ENCODE measurements at places on chromosomes 1 and 21.
A peak's percentile ranks its signal among the peaks of the same experiment; 100 is the strongest.

DNA sequence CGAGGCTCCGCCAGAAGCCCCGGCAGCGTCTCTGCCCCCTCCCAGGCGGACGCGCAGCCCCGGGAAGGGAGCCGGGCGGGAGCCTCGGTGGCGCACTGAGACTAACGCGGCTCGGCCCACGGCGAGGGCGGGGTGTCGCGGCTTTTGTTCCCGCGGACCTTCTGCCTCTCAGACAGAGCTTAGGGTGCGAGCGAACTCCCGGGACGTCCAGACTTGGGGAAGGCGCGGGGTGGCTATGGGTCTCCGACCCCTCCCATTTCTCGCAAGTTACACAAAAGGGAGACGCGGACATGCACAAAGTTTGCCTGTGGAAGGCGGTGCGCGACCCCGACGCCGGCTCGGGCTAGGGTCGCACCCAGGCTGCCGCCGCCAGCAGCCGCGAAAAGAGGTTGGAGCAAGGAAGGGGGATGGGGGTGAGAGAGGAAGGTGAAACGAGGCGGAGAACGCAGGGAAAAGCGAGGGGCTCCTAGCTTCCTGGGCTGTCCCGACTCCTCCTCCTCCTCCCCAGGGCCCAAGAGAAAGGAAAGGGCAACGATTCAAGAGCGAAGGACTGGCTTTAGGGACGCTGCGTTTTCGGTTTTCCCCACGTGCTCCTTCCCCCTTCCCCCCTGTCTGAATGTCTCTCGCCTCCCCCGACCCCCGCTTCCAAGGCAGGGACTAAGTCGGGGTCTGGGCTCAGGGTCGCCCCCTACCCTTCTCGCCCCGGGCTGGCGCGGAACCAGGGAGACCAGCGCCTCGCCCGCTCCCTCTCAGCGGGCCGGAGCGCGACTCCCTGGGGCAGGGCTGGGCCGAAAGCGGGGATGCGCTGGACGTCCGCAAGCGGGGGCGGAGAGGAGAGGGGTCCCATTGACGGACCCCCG, 729 bp downstream of the APP start:
- DNase-seq: peak; percentile 64

- no peak for DNase-seq
Observed at GRCh38 chr1:84797603-84798002, 95.4 kb downstream of the LPAR3 start.

DNA sequence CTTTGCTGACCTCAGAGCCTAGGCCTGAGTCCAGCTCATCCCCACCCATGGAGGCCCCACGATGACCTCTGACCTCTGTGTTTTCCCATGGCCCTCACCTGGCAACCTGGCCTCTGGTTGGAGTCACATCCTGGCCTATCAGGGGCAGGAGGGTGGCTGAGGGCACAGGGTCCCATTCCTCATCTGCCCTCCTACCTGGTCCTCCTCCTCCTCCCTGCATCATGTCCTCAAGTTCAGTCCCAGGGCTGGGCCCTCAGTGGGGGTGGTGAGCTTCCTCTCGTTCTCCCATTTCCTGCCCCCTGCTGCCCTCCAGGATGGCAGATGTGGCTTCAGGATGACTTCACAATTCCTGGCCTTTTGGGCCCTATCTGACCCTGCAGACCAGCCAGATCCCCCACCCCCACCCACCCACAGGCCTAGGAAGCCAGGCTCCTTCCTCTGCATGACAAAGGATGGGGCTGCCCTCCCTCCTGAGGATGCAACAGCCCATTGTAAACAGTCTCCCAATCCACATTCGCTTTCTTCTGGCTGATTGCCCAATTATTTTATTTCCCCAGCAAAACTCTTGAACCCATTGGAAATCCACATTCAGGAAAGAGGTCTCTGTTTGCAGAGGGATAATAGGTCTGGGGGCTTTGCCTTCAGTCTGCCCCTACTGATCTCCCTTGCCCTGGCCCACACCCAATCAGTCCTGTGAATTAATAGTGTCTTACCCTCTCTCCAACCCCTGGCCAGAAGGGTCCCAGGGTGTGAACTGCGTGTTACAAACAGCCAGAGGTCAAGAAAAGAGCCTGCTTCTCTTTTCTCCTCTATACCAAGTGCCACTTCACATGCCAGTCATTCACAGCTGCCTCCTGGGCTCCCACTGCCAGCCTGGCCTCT, 10.3 kb upstream of the LEFTY1 start:
- no peak for DNase-seq

- no peak for DNase-seq
Observed at GRCh38 chr1:225462714-225463574, 35.1 kb upstream of the LBR start.

DNA sequence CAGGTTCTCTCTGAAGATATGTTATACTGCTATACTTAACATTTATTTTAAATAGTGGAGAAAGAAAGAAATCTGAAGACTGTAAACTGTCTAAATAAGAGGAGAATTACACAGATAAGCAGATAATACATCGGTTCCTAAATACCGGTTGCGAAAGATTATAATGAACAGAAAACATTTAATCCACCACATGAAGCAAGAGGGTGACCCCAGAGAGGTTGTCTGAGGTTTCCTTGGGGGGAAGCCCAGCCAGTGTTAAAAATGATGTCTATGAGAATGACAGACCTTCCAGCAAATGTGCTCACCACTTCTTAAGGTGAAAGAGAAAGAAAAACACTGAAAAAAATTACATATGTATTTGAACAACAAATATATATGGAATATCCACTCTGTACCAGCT, 356.4 kb upstream of the KAZN start:
- no peak for DNase-seq

- DNase-seq: no peak
Observed at GRCh38 chr1:36119456-36119855, 5.6 kb downstream of the COL8A2 start.

GRCh38 chr1:46797696-46798470, 963 bp upstream of the CYP4B1 start:
- no peak for DNase-seq

- no peak for DNase-seq
Observed at GRCh38 chr1:53295726-53296116, 32.1 kb downstream of the LRP8 start.

DNA sequence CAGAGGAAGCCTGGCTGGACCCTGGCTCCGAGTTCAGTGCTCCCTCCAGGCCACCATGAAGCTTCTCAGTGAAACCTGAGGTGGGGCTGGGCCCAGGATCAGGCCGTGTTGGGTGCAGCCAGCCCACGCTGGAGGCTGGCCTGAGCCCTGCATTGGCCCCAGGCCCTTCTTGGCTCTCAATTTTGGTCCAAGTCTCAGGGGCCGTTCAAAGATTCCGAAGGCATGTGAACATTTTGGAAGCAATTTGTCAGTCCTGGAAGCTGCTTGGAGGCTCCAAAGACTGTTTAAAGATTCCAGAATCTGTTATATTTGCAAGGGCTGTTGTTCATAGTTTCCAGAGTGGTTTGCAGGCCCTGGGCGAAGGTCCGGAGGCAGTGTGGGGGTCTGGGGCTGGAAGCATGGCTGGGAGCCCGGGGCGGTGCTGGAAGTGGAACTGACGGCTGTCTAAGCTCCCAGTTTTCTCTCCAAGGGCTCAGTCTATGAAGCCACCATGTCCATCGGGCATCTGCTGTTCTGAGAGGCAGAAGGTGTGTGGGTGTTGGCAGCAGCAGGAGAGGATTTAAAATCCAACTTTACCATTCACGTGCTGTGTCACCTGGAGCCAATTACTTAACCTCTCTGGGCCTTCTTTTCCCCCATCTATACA, 104.9 kb downstream of the EPHB2 start:
- no peak for DNase-seq

GRCh38 chr1:8540971-8541370, 223.1 kb downstream of the SLC45A1 start:
- DNase-seq: no peak
